Caki2 (cell line): ENCODE measurements at places on chromosomes 4 and X.
A peak's percentile ranks its signal among the peaks of the same experiment; 100 is the strongest.

DNA sequence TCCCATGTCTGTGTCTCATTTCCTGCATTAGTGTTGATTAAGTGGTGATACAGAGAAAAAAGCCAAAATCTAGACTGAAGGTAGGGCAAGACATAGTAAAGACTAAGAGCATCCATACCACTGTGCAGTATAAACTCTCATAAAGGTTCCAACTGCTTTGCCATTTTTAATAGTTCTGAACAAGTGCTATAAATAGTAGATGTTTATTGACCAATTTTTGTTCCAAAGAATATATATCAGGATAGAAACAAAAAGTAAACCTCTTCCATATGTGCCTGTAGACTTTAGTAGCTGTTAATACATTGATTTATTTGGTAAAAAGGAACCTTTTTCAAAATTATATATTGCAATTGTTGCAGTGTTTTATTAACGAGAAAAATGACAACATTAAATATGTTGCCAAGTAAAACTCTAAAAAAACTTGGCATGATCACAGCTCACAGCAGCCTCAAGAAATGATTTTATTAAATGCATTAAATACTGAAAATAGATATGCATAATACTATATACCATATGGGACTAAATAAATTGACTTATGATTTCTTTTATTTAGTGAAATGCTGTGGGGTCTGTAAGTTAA is 22.3 kb upstream of the AASDH start:
- DNase-seq = no peak

DNA sequence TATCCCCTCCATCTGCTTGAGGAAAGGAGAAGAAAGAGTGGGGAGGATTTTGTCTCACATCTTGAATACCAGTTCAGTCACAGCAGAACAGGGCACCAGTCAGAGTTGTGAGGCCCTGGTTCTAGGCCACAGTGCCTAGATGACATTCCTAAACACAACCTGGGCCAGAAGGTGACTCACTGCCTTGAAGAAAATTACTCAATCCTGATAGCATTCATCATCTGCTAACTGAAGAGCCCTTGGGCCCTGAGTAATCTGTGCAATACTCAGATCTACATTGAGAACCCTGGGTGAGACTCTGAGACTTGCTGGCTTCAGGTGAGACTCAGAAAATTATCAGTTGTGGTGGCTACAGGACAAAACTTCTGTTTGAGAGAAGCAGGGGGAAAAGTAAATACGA is 20.5 kb upstream of the PRR32 start:
- DNase-seq = no peak

- no peak for DNase-seq
Observed at GRCh38 chr4:19580095-19580494, 671.6 kb upstream of the SLIT2 start.

DNA sequence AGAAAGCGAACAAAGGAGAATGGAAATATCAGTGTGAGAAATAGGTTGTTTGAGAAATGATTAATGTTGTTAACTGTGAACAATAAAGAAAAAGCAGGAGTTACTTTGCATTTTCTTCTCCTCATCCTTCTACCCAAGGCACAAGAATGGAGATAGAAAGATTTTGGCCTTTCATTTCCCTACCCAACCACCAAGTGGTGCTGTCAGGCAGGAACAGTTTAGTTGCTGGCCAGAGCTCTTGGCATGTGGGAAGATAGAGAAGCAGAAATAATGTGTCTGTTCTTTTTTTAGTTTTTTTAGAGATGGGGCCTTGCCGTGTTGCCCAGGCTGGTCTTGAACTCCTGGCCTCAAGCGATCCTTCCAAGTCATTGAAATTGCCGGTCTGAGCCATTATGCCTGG is 12.8 kb downstream of the HOPX start:
- no peak for DNase-seq

DNA sequence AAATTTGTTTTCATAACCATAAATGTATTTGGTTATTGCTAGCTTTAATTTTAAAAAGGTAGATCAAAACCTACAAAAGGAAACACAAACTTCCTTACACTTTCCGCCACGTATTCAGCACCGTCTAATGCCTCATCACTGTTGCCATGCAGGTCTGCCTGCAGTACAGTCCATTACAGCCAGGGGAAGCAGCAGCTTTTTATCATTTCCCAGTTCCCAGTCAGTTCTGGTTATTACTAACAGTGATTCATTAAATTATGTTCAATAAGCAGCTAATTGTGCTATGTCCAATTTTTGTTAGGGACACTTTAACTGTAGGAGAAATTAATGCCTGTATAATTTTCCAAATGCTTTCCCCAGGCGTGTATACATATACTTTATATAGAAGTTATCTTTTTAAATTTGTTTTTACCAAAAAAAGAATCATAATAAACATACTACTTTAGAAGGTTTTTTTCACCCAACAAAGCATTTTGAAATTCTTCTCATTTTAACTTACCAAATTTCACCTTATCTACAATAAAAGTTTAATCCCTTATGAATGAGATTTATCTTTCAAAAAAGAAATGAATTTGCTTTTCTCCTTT is 93.3 kb downstream of the ANXA3 start:
- peak; percentile 73 for DNase-seq

DNA sequence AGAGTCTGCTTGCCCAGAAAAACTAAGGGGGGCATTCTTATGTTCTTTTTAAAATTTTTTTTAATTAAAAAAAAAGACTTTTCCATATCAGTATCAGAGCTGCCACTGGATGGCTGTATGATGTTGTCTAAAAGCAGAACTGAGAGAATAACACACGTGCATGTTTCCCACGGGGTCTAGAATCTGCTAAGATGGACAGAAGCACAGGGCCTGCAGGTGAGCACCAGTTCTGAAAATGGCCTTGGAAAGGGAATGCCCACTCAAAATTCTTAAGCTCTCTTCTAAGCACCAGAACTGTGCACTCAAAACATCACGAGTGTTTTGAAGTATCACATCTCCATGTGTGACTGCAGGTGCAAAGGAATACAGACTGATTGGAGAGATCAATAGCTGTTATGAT is 61.1 kb downstream of the ARAP2 start:
- no peak for DNase-seq

- no peak for DNase-seq
Observed at GRCh38 chr4:143625632-143626031, 74.8 kb downstream of the FREM3 start.

DNA sequence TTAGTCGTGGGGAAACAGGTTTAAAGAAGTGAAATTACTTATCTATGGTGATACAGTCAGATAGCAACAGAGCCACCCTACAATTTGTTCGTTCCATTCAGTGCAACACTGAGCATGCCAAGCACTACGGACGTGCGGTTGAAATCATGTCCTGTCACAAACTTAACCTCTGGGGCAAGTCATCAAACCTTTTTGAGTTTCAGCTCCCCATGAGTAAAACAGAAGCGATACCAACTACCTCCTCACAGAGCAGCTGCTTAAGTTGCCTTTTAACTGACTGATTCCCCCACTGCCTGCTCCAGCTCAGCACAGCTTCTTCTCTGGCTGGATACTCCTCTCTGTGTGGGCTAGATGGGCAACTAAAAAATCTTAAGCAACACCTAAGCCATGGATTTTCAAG is 36.0 kb downstream of the LHFPL1 start:
- no peak for DNase-seq

- no peak for DNase-seq
Observed at GRCh38 chr4:94877973-94878372, 120.2 kb downstream of the BMPR1B start.

GRCh38 chr4:18020145-18020670 is 1.3 kb downstream of the LCORL start:
- DNase-seq = no peak
